ENCODE measurements at places on chromosomes 11 and 22.

DNA sequence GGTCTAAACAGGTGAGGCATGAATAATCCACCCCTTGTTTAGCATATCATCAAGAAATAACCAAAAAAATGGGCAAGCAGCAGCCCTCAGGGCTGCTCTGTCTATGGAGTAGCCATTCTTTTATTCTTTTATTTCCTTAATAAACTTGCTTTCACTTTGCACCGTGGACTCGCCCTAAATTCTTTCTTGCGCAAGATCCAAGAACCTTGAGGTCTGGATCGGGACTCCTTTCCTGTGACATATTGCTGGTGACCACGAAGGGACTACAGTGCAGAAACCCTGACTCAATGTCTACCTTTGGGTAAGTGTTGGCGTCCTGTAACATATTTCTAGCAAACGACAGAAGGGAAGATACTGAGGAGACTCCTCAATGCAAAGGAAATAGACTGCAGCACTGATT is 1099.2 kb downstream of the FAM181B start:
- no peak for DNase-seq

GRCh38 chr11:105673089-105673488 is 63.2 kb downstream of the GRIA4 start:
- DNase-seq: no peak

GRCh38 chr11:5040876-5041275 is 5.5 kb upstream of the OR52J3 start:
- no peak for DNase-seq

GRCh38 chr22:37254867-37255233 is 10.8 kb upstream of the RAC2 start:
- no peak for DNase-seq

DNA sequence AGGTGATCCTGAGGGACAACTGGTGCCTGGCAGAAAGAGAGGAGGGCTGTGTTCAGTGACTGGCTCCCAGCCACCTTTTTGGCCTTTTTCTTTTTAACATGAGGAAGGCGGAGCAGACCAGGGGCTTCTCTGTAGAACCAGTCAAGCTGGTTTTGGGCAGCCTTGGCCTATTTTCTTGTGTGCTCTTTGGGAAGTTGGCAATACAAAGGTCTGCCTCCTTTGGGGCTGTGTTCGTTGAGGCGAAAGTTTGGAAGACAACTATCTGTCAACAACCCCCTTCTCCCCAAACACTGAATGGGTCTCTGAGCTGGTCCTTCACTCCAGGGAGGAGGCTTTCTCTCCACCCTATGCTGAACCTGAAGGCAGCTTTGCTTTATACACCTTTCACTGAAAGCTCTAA is 8.5 kb downstream of the MARK2 start:
- no peak for DNase-seq

DNA sequence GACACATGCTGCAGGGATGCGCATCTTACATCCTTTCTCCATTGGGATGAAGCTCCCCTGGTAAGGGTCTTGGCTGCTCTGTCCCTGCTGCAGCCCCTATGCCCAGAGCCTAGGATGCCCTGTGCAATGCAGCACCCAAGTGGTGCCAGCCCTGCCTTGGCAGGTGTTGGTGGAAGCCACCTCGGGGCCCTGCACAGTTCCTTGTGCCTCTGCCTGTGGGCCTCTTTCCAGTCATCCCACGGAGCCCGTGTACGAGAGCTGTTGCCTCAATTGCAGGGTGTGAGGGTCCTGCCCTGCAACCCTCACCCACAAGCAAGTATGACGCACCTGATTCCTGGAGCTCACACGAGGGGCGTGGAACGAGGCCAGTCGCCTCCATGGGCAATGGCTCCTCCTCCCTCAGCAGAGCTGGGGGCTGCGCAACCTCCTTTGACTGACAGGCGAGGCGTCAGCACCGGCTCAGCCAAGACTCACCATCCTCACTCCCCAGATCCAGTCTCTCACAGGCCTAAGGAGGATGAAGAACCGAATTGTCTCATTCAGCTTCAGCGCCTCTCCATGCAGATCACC is 719.6 kb downstream of the BRD1 start:
- DNase-seq: no peak

- DNase-seq: no peak
Measured at GRCh38 chr11:33866936-33867335, 24.9 kb downstream of the LMO2 start.

DNA sequence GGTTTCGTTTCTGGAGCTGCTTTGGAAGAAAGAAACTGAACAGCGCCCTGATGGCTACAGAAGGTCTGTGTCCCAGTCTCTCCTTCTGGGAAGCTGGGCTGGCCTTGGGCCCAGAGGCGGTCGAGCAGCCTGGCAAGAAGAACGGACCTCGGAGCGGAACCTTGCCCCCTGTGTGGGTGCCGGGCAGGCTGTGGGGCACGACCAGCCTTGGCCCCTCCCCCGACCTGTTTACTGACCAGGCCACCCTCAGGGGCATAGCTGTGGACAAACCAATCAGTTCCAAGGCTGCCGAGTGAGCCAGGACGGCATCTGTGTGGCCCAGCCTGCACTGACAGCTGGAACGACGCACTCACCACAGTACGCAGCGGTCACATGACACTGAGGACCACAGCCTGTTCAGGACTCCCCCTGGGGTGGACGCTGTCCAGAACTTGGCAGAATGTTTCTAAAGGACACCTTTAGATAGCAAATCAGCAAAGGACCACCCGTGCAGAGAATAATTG is 7.2 kb downstream of the PIM3 start:
- DNase-seq: no peak

GRCh38 chr11:88281317-88281712 is 56.2 kb downstream of the CTSC start:
- no peak for DNase-seq

DNA sequence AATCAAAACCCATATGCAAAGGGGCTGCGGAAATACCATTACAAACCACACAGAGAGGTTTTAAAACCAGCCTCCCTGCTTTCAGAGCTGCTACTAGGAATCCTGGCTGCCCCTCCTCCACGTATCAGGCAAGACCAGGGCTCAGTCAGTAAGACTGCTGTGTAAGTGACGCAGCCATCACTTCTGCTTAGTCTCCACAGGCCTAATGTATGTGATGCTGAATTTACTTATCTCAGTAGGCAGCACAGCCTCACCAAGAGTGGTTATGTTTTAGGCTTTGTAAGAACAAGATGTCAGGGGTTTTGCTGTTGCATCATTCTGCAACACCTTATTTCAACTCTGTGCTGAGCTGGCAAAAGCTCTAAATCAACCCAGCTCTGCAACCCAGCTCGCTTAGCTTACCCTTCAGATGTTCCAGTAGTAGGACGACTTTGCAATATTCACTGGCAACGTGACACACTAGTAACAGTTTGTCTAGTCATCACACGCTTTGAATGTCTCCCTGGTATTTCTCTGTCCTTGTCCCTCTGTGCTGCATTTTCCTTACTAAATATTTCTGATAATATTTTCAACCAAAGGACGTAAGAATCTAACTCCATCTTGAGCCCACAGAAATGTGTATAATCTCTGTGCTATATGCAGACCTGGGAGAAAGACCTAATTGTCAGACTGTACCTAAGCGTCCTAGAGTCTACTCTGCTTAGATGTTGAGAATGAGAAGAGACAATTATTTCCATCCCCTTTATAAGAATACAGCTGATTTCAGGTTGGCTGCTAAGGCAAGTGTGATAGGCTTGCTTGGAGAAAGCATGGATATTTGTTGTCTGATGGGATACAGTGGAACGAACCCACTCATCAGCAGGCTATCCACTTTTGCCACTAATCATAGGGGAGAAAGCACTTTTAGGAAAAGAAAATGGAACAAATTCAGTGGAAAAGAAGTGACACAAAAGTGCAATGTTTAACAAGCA is 72.2 kb downstream of the LARGE2 start:
- no peak for DNase-seq

DNA sequence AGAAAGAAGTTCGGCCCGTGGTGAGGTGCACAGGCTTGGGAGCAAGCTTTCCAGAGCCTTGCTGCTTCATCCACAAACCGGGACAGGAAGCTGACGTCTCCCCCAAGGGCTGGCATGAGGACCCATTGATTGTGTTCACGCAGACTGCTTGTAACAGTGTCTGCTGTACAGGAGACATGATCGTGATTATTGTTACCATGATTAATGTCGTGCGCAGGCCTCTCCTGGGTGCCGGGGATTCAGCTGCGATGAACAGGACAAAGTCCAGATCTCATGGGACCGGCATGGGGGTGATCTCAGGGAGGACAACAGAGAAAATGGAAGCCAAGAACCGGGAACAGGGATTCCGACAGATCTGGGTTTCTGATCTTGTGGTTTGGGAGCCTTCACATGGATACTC is 219.9 kb downstream of the BRD1 start:
- no peak for DNase-seq

DNA sequence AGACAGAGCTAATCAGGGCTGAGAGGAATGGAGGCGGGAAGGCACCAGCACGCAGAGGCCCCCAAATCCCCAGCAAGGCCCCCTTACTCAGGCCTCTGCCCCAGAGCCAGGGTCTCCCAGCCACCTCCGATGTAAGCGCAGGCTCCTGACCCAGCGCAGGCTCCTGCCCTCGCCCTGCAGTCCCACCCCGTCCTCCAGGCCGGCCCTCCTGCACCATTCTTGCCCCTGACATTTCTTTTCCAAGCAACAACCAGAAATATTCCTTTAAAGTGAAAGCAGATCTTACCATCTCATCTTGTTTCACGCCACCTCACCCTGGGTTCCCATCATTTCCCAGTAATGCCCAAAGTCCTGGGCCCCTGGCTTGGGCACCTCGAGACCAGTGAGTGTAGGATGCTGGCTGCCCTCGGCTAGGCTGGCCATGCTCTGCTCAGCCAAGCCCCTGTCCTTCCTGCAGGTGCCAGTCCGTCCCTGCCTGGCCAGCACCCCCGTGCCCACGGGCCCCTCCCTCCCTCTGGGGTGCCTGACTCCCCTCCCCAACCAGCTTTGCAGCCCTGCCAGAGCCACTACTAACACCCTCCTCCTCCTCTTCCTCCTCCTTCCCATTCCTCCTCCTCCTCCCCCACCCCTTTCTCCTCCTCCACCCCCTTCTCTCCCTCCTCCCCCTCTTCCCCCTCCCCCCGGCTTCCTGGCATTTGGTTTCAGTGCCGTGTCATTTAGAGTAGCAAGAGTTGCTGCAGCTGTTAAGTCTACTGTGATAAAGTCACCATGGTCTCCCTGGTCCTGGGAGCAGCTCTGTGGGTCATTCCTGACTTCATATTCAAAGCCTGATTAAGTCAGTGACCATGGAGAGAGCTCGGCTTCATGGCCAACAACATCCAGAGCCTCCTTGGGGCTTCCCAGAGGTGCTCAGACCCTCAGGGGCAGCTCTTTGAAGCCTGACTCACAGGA is 78.7 kb downstream of the PIWIL3 start:
- DNase-seq: no peak

- no peak for DNase-seq
Measured at GRCh38 chr22:36228944-36229343, 10.4 kb downstream of the APOL2 start.

DNA sequence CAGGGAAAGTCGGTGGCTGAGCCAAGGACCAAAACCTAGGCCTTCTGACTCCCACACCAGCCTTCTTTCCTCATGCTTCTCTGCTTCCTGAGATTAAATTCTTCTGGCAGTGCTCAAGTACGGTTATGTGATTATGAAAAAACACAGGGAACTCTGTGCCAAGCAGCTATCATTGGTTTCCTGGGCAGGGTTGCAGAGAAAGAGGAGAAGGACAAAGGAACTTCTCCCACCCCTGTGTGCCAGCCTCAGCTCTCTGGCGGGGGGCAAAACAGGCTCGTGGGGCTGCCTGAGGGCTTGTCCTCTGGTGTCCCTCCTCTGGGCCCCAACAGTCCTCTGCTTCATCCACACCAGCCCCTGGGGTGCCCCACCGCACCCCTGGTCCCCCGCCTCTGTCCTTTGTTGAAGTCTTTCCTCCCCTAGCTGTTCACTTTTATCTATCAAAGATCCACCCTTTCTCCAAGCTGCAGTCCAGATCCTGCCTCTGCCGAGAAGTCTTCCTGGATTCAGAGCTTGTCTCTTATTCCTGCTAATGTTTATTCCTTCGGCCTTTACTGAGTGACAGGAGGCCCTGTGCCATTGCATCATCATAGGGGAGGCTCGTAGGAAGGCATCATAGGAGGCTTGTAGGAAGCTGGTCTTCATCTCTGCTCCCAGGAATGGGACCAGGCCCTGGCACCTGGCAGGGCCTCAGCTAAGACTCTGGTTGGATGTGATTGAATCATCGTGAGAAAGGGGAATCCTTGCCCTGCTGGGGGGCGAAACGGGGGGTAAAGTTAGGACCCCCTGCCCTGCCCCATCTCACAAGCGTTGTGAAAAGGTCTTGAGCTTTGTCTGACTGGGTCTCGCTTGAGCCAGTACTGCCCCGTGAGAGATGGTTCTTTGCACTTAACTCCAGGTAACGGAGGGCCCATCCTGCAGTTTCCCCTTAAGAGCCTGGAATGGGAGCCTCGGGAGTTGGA is 11.5 kb upstream of the FTH1 start:
- DNase-seq: no peak

GRCh38 chr11:849104-849824 is 6.6 kb downstream of the TSPAN4 start:
- no peak for DNase-seq

- DNase-seq: no peak
Measured at GRCh38 chr11:22203281-22203680, 10.4 kb downstream of the ANO5 start.

- peak; percentile 30 for DNase-seq
Measured at GRCh38 chr22:46614025-46614931, 5.9 kb upstream of the GRAMD4 start.

- no peak for DNase-seq
Measured at GRCh38 chr11:3030289-3031070, 26.7 kb downstream of the CARS1 start.

DNA sequence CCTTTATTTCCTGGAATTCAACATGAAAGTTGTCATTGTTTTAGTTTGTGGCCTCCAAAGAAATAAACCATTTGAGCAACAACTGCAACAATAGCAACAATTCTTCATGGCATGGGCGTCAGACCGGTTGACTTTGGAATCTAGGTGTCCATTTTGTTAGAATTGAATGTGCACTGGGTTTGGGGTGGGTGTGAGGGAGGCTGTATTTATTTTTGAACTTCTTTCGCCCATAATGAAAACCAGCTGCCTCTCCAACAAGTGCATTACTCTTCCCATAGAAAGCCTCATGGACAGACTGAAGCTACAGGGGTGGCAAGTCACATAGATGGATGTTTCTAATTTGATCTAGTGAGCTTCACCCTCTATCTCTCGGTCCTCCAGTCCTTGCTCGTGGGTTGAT is 85.4 kb downstream of the ADAMTS15 start:
- no peak for DNase-seq

DNA sequence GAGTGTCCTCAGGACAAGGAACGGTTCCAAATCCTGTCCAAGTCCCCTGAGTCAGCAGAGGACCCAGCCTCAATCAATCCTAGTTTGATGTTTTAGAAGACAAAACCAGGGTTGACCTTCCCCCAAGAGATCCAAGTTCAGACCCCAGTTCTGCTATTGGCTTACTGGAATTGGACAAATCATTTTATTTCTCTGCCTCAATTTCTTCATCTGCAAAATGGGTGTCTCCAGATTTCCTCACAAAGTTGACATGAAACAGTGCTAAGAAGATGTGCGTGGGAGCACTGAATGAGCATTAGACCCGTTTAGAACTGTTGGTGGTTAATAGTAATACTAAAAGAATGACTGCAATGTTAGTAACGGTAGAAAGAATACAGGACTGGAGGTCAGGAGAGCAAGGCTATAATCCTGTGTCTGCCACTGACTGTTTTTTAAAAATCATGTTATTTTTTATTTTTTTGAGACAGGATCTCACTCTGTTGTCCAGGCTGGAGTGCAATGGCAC is 32.8 kb upstream of the SCUBE1 start:
- DNase-seq: no peak

Measured in activated naive CD8-positive, alpha-beta T cell treated with anti-CD3 and anti-CD28 coated beads, Interleukin-2, amount 50 U/mL, for 16 hours (primary cell).